Activated naive CD4-positive, alpha-beta T cell treated with anti-CD3 and anti-CD28 coated beads, Interleukin-2, amount 50 U/mL, for 72 hours (primary cell): ENCODE measurements at places on chromosomes 6 and 20. TPM values are rescaled to one million over a fixed set of nuclear protein-coding genes. Genes with fewer than 3 reads are reported as not detected.

The WFDC5 gene
- not detected for total RNA-seq

The ZNF512B gene
- 10.0 TPM for total RNA-seq

The SLX4IP gene
- 9.1 TPM for total RNA-seq

The ZBP1 gene
- total RNA-seq: 0.16 TPM

The SALL4 gene
- total RNA-seq: 0.36 TPM

The DEFB115 gene
- not detected for total RNA-seq

The MOG gene
- total RNA-seq: not detected

The KIAA1755 gene
- not detected for total RNA-seq

The KHDC3L gene
- total RNA-seq: 0.23 TPM

- DNase-seq: no peak
Measured at GRCh38 chr6:28807682-28808280, 116.0 kb downstream of the TRIM27 start.

DNA sequence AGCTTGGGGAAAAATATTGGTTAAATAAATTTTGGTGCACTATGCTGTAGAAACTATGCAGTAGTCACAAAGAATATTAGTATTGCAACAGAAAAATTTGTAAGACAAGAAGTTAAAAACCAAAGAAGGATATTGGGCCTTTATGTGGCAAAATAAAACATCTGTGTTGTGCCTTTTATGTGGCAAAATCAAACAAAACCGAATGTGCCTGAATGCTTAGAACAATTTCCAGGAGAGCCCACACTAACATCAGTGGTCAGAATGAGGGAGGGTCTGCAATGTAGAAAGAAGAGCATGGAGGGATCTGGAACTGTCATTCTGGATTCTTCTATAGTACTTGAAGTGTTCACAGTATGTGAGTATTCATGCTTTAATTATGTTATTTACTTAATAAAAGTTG lies 75.2 kb downstream of the L3MBTL3 start:
- no peak for DNase-seq

- no peak for DNase-seq
Measured at GRCh38 chr6:47599512-47599911, 98.9 kb upstream of the ADGRF4 start.

DNA sequence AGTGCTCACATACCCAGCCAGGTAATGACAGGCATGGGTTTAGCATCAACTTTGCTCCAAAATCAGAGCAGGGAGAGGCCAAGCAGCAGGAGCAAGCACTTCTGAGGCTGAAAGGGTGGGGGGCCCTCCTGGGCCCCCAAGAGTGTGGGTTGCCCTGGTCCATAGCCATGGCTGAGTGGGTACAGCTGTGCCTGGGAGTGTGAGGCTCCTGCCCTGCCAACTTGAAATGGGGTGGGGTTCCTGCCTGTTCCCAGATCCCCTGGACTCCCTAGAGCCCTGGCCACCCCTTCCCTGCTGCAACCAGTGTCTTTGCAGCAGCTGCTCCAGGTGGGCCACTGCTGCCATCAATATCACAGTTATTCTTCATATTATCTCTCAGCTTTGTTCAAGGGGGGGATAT lies 1224.2 kb upstream of the GJE1 start:
- DNase-seq: no peak

- no peak for DNase-seq
Measured at GRCh38 chr20:51660672-51661608, 107.2 kb downstream of the ATP9A start.

DNA sequence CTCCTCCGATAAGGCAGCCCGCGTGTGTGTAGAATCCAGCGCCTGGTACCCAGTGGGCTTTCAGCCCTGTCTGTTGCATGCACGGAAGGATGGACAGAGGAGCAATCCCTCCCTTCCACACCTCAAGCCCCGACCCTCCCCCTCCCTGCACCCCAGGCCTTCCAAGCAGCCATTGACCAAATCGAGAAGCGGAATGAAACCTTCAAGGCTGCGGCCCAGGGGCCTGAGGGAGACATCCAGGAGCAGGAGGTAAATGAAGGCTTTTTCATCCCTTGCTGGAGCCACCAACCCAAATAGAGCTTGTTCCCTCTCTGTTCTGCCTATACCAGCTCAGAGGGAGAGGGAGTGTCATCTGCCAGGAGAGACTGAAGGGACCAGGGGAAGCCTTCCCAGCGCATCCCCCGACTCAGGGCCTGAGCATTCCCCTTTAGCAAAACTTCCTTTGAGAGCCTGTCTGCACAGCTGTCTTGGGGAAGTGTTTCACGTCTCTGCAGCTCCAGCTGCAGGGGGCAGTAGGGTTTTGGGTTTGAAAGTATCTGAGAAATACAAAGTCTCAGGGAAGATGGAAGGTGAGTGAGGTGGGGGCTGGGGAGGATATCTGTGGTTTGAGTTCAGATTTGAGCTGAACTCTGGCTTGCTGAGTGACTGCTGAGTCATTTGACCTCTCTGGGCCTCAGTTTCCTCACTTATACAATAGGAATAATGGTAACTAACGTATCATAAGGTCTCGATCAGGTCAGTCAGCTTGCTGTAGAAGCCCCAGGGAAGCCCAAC lies 16.1 kb downstream of the FGD2 start:
- peak; percentile 69 for DNase-seq

GRCh38 chr6:80457439-80457933 lies 351.0 kb downstream of the BCKDHB start:
- no peak for DNase-seq

- no peak for DNase-seq
Measured at GRCh38 chr6:12815884-12816600, 99.5 kb downstream of the PHACTR1 start.

- DNase-seq: peak; percentile 78
Measured at GRCh38 chr20:2451939-2452732, 18.5 kb downstream of the SNRPB start.

GRCh38 chr20:20411836-20412235 lies 43.9 kb downstream of the INSM1 start:
- no peak for DNase-seq

GRCh38 chr6:2259002-2259494 lies 13.6 kb upstream of the GMDS start:
- no peak for DNase-seq

DNA sequence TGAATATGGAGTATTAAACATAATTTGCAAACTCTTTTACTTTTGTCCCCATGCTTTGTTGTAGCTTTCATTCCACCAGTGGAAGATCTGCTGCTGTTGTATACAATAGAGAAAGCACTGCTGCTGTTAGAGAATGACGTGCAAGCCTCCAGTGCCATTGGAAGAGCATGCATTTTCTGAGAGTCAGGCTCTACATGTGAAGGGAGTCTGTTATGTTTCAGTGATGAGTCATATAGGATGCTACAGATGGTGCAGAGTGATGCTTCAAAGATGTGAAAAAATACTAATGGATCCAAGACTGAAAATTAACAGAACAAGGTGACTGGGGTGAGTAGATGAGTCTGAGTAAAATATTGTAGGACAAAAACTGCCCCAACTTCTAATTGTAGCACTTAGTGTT lies 22.4 kb upstream of the BACH2 start:
- no peak for DNase-seq

GRCh38 chr6:32906539-32906938 lies 34.3 kb downstream of the HLA-DMB start:
- DNase-seq: no peak

DNA sequence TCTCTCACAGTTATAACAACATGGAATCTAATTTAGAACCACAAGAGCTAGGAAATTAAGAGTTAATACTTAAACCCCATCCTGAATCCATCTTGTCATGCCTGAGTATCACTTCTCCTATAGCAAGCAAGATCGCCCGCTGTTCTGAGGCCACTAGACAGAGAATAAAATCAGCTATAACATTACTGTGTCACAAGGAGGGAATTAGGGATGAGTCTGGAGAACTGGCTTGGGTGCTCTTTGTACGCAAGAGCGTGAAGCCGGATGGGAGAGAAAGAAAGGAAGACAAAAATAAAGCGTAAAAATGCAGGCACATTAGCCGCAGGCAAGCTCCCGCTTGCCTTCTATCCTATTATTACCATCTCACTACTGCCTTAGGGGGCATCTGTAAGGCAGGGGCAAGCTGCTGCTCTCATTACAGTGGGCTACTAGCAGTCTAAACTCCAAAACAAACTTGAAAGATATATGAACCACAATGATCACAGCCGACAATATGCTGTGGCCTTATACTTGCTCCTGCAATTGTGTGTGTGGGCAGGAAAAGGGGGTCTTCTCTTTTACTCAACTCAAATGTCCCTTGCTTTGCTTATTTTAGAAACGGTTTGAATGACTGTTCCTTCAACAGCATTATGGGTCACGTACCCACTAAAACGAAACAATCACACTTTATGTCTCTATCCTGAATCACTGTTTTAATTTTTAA lies 81.9 kb downstream of the GJA10 start:
- DNase-seq: no peak

- DNase-seq: no peak
Measured at GRCh38 chr20:56360908-56361205, 2.1 kb downstream of the FAM210B start.

GRCh38 chr20:48482790-48483189 lies 345.0 kb downstream of the PREX1 start:
- DNase-seq: no peak

- no peak for DNase-seq
Measured at GRCh38 chr6:72748759-72749158, 126.9 kb downstream of the KCNQ5 start.

DNA sequence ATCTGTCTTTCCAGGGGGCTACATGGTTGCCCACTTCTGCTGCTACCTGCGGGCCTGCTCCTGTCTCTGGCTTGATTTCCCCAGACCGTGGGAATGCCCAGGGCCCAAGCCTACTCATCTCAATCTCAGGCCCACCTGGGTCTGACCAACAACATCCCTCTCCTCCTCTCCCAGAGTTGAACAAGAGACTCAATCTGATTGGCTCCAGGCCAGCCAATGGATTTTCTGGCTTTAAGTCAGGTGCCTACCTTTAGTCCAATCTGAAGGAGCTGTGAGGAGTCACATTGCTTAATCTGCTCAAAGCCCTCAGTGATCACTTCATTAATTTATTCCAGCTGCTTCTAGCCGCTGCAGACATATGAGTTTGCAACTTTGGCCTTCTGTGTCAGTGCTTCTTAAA lies 162.4 kb upstream of the KCNG1 start:
- DNase-seq: no peak
